MCF 10A (cell line): ENCODE measurements at places on chromosomes 12 and 14. TPM values are rescaled to one million over a fixed set of nuclear protein-coding genes. Genes with fewer than 3 reads are reported as not detected.

The PLEKHG7 gene
- total RNA-seq: not detected in 2 replicates

The CFAP54 gene
- 0.56 and 1.1 TPM in 2 replicates for total RNA-seq

DNA sequence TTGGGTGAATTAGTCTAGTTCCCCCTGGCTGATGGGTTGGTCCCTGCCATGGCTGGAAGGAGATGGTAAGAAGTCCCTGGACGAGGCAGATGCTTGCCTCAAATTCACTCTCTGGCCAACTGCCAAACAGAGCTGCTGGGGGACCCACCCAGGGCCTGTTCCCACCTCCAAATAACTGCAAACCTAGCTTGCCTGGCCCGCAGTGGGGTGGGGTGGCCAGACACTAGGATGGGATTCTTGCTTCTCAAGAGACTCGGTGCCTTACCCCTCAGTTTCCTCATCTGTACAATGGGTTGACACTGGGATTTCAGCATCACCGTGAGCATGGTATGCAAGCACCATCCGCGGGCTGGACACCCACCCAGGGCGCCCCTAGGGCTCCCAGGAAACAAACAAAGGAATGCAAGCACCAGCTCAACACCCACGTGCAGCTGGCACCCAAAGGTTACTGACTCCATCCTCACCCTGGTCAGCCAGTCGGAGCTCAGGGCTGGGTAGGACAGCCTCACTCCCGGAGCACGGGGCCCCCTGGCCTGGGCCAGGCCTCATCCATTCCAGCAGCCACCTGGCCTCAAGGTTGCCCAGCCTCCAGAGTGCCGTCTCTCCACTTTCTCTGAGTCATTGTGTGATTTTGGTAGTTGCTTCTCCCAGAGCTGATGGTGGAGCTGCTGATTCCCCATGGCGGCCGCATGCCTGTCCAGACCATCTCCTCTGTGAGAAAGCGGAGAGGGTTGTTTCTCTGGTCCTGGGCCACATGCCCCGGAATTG, 205.2 kb upstream of the RTL1 start:
- DNase-seq: no peak

- no peak for DNase-seq
Observed at GRCh38 chr14:97912217-97912616, 1115.0 kb downstream of the VRK1 start.

GRCh38 chr14:54129850-54130640, 173.4 kb upstream of the BMP4 start:
- no peak for DNase-seq

GRCh38 chr12:51972422-51972812, 20.9 kb downstream of the ACVR1B start:
- no peak for DNase-seq

DNA sequence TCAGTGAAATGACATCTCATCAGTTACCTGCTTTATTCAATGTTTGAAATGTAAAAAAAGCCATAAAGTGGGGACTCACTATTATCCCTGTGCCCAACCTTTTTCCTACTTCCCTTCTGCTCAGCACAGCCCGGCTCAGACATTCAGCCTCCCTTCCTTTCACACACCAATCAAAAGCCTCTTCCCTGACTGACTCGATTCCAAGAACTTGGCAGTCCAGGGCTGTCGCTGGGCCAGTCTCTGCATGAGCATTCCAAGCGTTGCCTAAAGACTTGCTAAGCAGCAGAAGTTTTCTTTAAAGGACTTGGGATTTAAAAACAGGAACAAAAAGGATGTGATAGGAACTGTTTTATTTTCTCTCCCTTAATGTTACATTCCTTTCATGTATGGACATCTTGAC, 22.7 kb downstream of the ITPR2 start:
- peak; percentile 61 for DNase-seq

GRCh38 chr14:100677152-100677551, 49.5 kb upstream of the DLK1 start:
- no peak for DNase-seq
